HepG2 (cell line): ENCODE measurements at places on chromosomes 2 and 18.

DNA sequence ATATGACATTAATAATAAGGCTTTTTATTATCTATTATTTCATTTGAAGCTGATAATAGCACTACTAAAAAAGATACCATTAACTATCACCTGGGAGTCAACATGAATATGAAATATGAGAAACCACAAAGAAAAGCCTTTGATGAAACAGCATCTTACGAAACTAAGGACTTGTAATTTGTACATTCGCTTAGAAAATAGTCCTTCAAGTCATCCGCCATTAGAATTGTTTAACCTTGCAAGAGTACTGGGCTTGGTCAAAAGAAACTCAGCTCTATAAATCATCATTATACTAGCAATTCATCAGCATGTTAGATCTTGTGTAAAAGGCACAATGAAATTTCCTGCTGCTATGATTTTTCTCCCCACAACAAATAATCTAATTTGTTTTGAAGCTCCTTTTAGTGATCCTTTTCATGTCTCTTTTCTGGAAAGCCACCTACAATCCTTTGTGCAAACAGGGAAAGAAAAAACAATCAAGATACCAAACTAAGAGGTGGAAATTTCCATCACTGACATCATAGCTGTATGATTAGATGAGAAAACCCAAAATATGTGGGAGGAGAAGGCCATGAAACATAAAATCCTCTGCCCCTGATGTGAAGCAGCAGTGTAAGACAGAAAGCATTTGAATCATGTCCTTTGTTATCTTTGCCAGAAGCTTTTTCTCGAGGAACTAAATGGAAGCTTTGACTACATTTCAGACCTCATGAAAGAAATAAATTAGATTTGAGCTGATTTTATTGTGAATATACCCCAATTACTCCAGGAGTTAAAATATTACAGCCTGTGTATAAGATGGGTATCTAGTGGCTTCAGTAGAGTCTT, 31.2 kb downstream of the SCN9A start:
- DNase-seq: peak; percentile 70

DNA sequence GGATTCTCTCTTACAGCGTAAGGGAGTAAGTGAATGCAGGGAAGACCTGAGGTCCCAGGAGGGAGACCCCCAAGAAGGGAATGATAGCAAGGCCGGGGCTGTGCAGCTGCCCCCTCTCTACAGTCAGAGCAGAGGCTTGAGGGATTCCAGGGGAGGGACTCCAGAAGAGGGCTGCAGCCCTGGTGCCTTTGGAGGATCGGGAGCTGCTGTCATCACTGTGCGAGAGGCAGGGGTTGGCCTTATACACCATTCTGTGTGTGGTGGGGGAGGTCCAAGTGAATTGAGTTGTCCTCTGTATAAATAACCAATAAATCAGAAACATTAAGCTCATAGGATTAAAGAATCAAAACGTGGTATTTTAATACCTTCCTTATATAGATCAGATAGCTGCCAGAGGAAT, 114.9 kb downstream of the GLI2 start:
- DNase-seq: no peak

DNA sequence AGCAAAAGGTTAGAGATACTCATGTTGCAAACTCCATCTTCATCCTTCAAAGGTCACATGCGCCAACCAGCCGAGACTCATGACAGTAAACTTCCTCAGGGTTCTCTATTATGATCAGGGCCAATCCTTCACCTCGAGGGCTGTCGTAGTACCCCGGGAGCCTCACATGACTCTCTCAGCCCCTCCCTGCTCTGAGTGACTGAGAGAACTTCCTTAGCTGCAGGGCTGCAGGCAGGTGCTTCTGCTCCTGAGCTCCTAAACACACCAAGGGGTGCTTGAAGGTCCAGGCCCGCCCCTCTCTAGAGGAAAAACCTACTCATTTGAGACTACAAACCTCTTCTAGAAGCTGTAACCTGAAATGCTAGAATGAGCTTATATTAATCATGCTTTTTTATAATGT, 48.2 kb downstream of the LONRF2 start:
- DNase-seq: no peak

- DNase-seq: no peak
These were observed 91.4 kb upstream of the BCL2L11 start for GRCh38 chr2:111029181-111029927.

DNA sequence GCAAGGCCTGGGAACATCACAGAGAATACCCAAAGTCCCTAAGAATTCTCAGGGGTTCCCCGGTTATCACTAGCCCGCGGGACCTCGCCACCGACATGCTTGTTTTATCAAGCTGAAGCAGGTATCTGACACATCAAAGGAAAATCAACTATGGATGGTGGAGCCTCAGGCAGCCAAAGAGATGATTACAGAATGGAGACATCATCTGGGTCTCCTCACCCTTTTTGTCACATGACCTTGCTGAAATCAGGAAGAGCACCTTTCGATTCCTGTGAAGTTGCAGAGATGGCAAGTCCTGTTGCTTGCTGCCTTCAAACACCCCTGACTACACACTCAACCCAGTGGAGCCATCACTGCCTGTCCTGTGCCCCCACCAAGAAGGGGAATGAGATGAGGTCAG, 19.2 kb upstream of the CAB39 start:
- no peak for DNase-seq

DNA sequence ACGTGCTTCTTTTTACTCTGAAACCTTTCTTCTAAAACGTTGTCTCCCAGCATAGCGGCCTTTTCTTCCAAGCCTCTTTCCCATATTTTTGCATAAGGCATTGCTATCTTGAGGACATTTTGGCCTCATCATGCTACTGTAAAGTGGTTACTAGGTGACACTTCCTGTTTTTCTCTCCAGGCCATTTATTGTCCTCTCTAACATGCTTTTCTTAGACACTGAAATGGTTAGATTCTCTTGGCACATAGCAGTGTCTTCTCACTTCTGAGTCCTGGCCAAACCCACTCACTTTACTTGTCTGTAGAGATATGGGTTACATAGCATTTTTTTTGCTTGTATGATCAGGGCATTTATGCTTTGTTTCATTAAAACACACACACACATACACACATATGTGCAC, 50.1 kb upstream of the KCNH7 start:
- no peak for DNase-seq

GRCh38 chr2:241935314-241935713, 65.8 kb downstream of the RTP5 start:
- no peak for DNase-seq

DNA sequence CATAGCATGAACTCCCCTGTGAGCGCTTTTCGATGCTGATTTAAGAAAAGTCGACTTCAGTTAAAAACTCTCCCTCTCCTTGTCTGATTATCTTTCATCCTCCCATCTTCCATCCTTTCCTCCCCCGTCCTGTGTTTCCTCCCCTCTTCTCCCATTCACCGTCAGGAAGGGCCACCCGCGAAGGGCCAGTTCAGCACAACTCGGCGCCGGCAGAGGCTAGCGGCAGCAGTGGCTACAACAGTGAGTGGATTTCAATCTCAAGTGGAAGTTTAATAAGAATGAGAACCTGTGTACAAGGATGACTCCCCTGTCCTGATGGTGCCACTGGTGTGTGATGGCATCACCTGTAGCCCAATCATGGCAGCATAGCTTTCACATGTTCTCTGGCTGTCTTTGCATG, 106.9 kb downstream of the PRKRA start:
- no peak for DNase-seq

- DNase-seq: no peak
These were observed 6.2 kb downstream of the KRTCAP3 start for GRCh38 chr2:27448381-27448780.

- peak; percentile 10 for DNase-seq
These were observed 155.9 kb upstream of the RASGRP3 start for GRCh38 chr2:33320573-33320972.

- no peak for DNase-seq
These were observed 24.1 kb upstream of the GFPT1 start for GRCh38 chr2:69411120-69411519.

- no peak for DNase-seq
These were observed 40.6 kb upstream of the FN1 start for GRCh38 chr2:215476424-215476823.
